ENCODE measurements at places on chromosomes 1 and 21.

DNA sequence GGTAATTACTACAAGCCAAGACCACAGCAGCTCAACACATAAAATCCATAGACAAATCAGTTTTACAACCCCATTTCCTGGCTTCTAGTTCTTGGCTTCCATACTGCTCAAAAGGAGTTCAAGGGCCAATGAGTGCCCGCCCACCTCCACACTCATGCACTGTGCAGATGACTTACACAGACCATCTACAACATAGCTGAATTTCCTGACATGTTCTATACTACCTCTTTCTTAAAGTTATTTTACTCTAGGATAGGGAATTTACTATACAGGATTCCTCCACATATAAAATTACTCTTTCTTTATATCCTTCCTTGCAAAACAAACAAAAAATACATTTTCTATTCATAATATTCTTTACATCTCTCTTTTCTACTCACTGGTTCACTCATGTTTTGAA, 14.6 kb downstream of the BACE2 start:
- no peak for DNase-seq

DNA sequence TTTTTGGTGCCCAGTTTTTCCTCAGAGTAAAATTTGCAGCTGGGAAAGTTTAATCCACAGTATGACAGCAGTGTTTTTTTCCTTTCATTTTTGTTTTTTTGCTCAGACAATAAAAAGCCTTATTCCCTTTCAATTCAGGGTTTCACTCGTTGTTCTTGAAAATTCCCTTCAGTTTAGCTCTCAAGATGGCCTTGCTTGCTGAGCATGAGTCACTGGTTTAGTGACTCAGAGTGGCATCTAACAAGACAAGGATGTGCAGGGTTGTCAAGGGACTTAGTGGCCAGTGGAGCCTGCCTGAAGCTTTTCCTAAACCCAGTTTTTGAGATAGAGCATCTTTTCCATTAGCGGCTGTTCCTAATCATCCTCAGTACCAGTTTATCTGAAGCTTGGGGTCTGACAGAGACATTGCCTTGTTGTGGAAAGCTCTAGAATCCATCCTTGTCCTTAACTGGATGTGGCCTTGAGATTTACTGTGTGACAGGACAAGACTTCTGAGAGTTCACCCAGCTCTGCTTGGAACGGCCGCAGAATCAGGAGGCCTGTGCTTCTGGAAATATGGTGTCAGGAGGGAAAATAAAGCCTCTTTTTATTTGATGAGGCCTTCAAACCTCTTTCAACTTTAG, 48.4 kb upstream of the DNAJC6 start:
- no peak for DNase-seq

GRCh38 chr1:50703240-50703639, 256.8 kb downstream of the FAF1 start:
- no peak for DNase-seq

GRCh38 chr1:205565799-205566198, 61.3 kb downstream of the CDK18 start:
- DNase-seq = no peak

DNA sequence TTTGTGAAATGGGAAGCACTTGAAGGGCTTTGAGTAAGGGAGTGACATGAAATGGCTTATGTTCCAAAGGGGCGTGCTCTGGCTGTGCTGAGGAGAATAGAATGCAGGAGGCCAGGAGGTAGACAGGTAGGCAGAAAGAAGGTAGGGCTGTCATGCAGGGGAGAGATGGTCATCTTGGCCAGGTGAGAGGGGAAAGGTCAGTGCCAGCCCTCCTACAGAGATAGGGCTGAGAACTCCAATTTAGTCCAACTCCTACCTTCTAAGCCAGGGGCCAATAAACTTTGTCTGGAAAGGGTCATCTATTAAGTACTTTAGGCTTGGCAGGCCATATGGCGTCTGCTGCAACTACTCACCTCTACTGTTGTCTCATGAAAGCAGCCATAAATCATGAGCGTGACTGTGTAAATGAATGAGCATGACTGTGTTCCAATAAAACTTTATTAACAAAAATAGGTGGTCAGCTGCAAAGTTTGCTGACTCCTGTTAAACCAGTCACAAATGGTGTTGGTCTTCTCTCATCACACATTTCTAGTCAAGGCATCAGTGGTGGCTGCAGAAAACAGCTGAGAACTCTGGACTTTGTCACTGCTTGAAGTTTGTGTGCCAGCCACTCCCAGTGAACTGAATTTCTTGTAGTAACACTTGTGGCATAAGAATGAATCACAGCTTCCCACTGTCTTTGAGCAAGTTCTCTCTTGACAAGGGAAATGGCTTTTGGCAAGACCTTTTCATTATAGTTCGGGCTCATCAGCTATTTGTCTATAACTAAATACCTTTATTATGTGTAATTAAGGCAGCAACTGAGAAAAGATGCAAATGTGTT, 32.0 kb upstream of the CD2 start:
- DNase-seq = no peak

- peak; percentile 51 for DNase-seq
Measured at GRCh38 chr1:154324669-154325582, at the start of gene ATP8B2. ATP8B2 (plus strand) TSS chr1:154325525; CDS start chr1:154328142, 2,617 bp downstream.

- DNase-seq = no peak
Measured at GRCh38 chr1:18803151-18803791, 56.2 kb downstream of the TAS1R2 start.

GRCh38 chr1:27130798-27131197, 24.1 kb downstream of the SLC9A1 start:
- DNase-seq = no peak

DNA sequence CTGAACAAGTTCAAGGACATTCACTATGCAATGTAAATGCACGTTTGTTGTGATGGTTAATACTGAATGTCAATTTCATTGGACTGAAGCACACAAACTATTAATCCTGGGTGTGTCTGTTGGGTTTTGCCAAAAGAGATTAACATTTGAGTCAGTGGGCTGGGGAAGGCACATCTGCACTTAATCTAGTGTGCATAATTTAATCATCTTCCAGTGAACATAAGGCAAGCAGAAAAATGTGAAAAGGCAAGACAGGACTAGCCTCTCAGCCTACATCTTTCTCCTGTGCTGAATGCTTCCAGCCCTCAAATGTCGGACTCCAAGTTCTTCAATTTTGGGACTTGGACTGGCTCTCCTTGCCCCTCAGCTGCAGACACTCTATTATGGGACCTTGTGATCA, 40.1 kb downstream of the PRPF38A start:
- DNase-seq = no peak

DNA sequence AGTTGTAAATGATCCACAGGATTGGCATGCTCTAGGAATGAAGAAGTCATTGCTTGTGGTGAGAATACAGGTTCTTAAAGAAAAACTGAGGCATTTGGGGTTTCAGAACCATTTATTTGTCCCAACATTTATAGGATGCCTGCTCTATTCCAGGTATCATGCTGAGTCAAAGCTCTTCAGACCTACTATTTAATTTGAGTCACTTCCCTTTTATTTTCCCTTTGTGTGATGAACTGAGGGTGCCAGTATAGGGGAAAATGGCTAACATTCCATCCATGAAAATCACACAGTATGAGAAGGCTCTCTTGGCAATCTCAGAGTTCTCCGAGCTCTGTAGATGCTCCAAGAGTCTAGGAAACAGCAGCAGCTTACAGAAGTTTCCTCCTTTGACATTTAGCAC, 110.4 kb downstream of the RNF220 start:
- no peak for DNase-seq

GRCh38 chr1:222161676-222162075, 386.2 kb downstream of the HHIPL2 start:
- no peak for DNase-seq

GRCh38 chr1:31344503-31344902, 28.4 kb downstream of the FABP3 start:
- DNase-seq = no peak

- no peak for DNase-seq
Measured at GRCh38 chr1:78553859-78554258, 63.1 kb downstream of the PTGFR start.

Measured in stimulated activated CD4-positive, alpha-beta T cell treated with anti-CD3 and anti-CD28 coated beads, Interleukin-1b, Interleukin-23, amount 100 ng/mL, for 1 hour (primary cell).